Myocyte (in vitro differentiated cells): ENCODE measurements at places on chromosomes 5 and 9. TPM values are rescaled to one million over a fixed set of nuclear protein-coding genes. Genes with fewer than 3 reads are reported as not detected.

DNA sequence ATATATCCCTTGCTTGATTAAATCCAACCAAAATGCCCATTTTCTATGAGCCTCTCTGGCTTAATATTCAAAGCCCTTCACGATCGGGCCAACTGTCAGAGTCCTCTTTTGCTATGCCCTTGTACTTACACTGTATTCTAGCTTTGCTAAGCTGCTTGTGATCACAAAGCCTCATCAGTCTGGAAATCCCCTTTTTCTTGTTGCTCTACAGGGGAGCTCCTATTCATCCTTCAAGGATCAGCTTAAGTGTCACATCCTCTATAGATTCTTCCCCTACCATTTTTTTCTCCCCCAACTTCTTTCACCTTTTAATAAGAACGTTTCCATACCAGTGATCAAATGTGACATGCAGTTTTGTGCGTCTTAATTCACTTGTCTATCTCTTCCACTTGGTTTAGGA is 450.4 kb upstream of the CHD1 start:
- DNase-seq = no peak

DNA sequence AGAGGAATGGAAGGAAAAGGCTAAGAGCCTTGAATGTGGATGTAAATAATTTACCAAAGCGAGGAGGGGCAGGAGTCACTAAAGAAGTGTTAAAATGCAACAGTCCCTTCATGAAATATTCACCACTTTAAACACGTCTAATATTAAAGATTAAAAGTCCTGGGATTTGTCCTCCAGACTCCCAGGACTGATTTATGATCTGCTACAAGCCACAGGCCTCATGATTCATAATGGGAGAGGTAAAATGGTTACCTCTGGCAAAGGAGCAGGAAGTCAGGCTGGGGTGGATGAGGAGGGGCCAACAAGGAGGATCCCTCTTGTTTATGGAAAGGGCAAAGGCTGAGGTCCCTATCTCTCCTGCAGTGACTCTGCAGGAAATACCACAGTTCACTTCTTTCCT is 292.4 kb downstream of the TRIM32 start:
- DNase-seq = no peak

GRCh38 chr9:107855164-107855563 is 365.6 kb upstream of the KLF4 start:
- no peak for DNase-seq

DNA sequence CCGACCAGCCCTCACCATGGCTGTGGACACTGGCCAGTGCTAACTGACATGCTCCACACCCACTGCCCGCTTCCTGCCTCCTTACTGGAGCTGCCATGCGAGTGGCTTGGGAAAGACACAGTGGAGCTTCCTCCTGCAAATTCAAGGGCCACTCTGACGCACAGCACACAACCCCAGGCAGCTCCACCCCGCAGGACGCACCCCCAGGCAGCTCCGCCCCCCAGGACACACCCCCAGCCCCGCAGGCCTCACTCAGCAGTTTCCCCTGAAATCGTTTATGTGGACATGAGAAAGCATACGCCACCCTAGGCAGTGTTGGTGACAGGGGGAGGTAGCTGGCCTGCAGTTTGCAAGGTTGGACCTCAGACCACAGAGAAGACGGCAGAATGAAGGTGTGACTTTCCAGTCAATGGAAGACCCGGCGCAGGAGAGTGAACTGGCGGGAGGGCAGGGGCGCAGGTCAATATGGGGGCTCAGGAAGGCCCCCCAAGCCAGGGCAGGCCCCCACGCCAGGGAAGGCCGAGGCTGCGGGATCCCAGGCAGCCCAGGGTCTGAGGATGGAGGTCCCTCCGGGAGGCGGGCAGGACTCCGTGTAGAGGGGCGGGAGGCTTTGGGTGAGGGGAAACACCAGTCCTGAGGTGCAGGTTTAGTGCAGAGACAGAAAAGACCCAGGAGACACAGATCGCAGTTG is 21.6 kb downstream of the LPCAT1 start:
- DNase-seq = no peak

GRCh38 chr9:105860516-105860915 is 166.2 kb downstream of the TMEM38B start:
- DNase-seq = no peak

DNA sequence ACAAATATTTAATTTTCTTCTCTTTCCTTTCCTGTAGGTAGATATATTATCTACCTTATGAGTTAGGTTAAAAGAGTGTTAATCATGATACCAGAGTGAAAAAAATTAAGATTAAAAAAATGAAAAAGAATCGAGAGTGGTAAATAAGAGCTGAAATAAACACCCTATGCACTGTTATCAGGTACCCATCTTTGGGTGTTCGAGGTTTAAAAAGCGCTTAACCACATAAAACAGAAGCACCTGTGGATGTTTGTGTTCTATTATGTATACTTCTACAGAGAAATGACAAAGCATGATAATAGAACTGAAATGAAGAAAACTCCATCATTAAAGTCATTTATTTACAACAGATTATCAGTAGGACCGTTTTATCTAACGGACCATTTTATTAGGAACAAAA is 25.7 kb upstream of the GCNT4 start:
- DNase-seq = no peak

DNA sequence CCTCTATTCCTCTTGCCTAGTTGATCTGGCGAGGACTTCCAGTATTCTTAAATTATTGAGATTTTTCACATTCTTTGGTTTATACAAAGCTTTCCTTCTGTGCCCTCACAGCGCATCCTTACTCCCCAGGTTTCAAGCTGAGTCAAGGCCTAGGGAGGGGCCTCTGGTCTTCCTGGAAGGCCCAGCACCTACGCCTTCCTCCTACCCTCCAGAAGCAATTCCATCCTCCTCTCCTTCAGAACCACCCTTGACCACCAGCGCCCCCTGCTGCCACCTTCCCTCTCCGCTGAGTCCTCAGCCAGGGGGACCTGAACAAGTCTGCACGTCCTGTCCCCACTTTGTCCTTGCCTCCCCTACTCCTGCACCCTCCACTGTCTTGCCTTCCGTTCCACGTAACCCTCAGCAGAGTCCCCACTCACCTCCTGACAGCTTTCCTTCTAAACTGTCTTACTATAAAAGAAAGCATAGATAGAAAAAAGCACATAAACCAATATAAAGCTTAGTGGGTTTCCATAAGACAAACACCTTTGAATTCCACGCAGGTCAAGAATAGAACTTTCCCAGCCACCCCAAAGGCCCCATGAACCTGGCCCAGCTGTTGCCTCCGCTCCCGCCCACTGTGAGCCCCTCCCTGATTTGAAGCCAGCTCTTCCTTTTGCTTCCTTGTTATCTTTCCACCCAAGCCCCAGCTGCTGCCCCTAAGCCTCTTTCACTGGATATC is 63.0 kb upstream of the CTSL start:
- peak; percentile 65 for DNase-seq

- DNase-seq = no peak
Measured at GRCh38 chr9:132023419-132024180, 56.1 kb downstream of the MED27 start.

DNA sequence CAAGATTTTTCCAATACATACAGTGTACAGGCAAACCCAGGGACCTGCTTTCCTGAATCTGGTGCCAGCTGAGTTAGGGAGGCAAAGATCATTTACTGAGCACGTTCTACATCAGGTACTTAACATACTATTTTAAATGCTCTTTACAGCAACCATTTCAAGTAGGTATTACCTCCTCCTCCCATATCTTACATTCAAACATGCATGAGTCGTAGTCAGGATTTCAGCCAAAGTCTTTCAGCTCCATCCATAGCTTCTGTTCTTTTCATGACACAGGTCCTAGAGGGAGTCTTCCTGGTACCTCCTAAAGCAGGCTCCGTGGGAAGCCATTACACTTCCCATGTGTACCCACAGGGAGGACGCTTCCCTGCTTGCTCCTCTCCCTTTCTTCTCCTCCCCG is 11.7 kb downstream of the KCNV2 start:
- no peak for DNase-seq

- DNase-seq = no peak
Measured at GRCh38 chr5:57666582-57666981, 184.0 kb upstream of the ACTBL2 start.

The ESM1 gene
- total RNA-seq = not detected in 2 replicates

The HMMR gene
- 1.4 and 3.5 TPM in 2 replicates for total RNA-seq

The CDC20B gene
- total RNA-seq = not detected in 2 replicates

The CAMK4 gene
- total RNA-seq = 0.19 and 0.42 TPM in 2 replicates

The GABBR2 gene
- total RNA-seq = 0.51 and 0.52 TPM in 2 replicates
